ENCODE measurements at places on chromosomes 5 and 9. TPM values are rescaled to one million over a fixed set of nuclear protein-coding genes. Genes with fewer than 3 reads are reported as not detected.

Gene CCNJL
- total RNA-seq: 0.16 TPM

Gene IL13
- not detected for total RNA-seq

Gene CCDC171
- total RNA-seq: 1.5 TPM

Gene NR6A1
- 0.81 TPM for total RNA-seq

Gene ADAMTS2
- 162 TPM for total RNA-seq

Gene GAS1
- 170 TPM for total RNA-seq

Gene PRR16
- 11.9 TPM for total RNA-seq

Gene KCNT1
- total RNA-seq: not detected

Gene PTPRD
- 1.8 TPM for total RNA-seq

Gene TPPP
- total RNA-seq: 0.72 TPM
